ENCODE measurements at places on chromosomes 5 and 9.

DNA sequence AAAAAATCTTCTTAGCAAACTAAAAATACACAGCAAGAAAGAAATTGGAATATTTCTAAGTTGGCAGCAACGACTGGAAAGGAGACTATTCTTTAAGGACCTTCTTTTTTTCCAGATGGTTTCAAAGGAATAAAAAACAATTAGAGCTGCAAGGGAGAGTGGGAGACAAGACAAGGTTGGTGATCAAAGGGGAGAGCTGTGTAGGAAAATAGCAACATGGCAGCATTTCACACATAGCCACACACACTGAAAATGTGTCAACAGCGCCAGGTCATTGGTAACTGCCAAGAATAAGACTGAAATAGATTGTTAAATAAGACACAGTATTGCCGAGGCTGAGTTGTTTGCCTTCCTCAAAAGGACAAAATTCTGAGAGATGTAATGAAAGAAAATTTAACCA is 88.1 kb upstream of the TLE1 start:
- no peak for DNase-seq

DNA sequence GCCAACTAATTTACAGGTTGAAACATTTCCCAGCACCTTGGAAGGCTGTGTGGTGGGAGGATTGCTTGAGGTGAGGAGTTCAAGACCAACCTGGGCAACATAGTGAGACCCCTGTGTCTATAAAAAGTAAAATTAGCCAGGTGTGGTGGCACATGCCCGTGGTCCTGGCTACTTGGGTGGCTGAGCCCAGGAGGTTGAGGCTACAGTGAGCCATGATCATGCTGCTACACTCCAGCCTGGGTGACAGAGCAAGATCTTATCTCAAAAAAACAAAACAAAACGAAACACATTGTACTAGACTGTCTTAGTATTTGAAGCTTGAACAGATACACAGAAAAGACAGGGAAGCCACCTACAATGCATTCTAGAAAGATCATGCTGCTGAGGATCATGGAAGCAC is 2.8 kb upstream of the HSDL2 start:
- no peak for DNase-seq

DNA sequence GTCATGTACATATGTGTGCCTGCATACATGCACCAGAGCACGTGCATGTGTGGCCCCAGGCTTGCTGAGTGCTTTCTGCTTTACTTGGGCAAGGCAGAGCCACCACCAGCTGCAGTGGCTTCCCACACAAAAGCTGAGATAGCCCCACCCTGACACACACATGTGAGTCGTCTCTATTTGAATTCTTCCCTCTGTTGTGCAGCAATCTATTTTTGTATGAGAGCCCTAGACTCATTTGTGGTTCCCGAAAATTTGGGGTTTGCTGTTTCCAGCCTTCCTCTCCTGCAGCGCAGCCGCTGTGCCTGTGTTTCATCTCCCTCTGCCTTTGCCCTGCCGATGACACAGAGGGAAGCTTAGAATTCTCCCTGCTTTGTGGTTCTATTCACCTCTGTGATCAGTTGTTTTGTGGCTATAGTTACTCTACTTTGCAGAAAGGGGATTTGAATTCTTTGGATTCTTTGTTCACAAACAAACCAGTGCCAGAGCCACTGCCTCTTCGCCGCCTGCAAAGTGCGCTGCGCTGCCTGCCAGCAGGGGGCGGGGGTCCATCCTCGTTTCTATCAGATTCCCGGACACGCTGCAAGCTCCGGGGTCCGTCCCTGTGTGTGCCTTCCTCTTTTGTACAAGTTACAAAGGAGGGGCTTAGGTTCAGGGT is 95.8 kb upstream of the DAP start:
- DNase-seq, result no peak

DNA sequence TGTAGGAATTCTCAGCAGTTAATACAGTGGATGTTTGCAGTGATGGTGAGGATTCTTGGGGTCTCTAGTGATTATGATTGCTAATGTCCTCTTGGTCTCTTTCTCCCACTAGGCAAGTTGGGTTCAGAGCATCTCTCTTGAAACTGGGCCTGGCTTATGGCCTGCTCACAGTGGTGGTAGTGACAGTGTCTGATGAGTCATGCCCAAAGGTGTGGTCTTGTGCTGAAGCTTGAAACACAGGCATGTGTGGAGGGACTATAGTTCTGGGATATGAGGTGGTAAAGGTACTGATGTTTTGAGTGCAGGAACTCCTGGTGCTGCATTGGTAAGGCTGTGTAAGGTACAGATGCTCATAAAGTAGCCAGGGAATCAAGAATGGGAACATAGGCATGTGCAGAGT is 231.1 kb downstream of the FAM170A start:
- no peak for DNase-seq

- DNase-seq, result no peak
These were observed 179.8 kb downstream of the SEC61B start for GRCh38 chr9:99401680-99402504.

GRCh38 chr9:92706218-92706940 is 36.4 kb upstream of the IPPK start:
- DNase-seq, result no peak

DNA sequence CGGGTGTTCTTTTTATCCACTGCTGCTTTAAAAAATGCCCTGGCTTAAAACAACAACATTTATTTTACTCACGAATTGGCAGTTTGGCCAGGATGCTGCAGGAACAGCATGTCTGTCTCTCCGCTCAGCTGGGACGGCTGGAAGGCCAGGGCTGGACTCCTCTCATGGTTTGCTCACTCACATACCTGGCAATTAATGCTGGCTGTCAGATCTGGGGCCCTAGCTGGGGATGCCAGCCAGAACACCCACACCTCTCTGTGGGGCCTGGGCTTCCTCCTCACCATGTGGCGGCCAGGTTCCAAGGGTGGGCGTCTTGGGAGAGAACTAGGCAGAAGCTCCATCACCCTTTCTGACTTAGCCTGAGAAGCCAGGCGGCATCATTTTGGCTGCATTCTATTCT is 189.1 kb upstream of the IL12B start:
- DNase-seq, result no peak

GRCh38 chr9:120868339-120868675 is 8.7 kb downstream of the PHF19 start:
- DNase-seq, result no peak

- no peak for DNase-seq
These were observed 475.3 kb upstream of the RIOK2 start for GRCh38 chr5:97658116-97658900.

GRCh38 chr5:60101573-60101972 is 208.0 kb upstream of the PDE4D start:
- no peak for DNase-seq
